Urinary bladder (tissue), 4 donors: ENCODE measurements at places on chromosomes 13 and 19.

DNA sequence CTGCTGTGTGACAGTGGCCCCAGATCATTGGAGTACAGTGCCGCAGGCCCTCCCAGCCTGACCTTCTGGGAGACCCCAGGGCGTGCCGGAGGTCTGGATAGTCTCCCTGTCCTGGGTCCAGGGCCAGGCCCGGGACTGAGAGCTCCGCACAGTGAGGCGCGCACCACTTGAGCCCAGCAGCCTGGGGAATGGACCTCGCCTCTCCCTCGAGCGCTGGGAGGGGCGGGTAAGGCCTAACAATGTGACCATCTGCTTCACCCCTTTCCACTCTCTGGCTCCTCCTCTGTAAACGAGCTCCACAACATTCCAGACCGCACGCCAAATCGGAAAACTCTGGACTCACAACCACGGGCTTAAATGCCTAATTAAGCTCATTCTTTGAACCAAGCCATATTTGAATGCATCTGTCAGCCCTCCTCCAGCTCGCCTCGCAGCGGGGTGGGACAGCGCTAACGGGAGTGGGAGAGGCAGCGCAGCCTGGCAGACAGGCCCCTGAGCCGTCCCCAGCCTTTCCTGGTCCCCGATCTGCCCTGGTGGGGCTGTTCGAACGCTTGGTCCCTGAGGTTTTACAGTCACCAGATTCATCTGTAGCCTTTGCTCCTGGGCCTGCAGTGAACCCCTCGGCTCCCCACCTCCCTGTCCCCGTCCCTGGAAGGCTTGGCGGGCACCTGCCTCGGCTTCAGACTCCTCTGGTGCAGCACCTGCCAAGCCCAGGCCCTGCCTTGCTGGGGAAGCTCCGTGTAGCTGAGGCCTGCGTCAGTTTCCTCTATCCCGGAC is 120.7 kb upstream of the VSTM2B start:
- DNase-seq = peak; percentile 61

DNA sequence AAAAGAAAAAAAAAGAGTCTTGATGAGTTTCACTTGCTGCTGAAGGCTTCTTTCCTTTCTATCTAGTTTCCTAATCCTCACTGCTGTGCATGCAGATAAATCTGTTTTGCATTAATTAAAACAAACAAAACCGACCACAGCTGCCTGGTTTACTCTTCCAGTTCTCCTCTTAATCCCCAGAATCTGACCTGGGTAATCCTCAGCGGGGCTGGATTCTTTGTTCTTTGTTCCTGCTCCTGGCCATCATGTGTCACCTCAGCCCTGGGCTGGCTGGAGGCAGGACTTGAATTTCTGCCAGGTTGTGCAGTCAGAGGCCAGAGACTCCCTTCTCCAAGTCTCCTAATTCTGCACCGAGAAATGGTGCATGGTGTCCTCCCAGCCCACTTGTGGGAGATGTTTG is 52.2 kb upstream of the CYP4F8 start:
- no peak for DNase-seq

- peak; percentile 36 for DNase-seq
These were observed at the start of gene PTPRS for GRCh38 chr19:5340637-5341447. PTPRS (minus strand) TSS chr19:5340812; CDS start chr19:5286140, 54,672 bp downstream.

- DNase-seq = no peak
These were observed 426.7 kb downstream of the TBC1D4 start for GRCh38 chr13:75055296-75055695.

DNA sequence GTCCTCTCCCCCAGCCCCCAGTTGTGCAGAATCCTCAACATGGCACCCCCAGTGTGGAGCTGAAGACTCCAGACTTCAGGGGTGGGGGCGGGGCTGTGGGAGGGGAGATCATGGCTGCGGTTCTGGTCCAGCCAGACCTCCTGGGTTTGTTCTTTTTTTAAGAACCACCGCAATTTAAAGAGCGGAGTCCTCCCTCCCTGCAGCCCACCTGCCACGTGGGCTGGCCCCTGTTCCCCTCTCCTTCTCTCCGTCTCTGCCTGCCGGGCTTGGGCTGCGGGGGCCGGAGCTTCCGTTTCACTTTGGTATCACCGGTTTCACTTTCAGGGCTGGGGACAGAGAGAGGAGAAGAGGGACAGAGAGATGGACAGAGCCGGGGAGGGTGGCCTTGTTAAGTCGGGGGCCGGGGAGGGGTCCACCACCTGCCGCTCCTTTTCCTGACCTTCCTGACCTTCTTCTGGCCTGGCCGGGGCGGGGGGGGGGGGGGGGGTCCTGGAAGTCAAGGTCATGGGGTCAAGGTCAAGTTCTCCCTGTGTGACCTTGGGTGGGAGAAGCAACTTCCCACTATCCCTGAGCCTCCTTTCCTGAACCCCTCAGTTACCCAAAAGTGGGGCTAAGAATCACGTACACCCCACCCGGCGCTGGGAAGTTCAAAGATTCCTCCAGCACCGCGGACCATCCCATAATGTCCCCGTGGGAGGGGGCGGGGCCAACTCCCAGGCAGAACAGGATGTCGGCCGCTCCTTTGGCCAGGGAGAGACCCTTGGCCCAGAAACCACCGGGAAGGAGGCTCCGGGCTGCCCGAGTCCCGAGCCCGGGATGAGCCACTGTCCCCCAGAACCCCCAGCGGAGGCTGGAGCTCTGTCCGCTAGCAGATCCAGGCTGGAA is 11.3 kb upstream of the ZBTB7A start:
- no peak for DNase-seq

DNA sequence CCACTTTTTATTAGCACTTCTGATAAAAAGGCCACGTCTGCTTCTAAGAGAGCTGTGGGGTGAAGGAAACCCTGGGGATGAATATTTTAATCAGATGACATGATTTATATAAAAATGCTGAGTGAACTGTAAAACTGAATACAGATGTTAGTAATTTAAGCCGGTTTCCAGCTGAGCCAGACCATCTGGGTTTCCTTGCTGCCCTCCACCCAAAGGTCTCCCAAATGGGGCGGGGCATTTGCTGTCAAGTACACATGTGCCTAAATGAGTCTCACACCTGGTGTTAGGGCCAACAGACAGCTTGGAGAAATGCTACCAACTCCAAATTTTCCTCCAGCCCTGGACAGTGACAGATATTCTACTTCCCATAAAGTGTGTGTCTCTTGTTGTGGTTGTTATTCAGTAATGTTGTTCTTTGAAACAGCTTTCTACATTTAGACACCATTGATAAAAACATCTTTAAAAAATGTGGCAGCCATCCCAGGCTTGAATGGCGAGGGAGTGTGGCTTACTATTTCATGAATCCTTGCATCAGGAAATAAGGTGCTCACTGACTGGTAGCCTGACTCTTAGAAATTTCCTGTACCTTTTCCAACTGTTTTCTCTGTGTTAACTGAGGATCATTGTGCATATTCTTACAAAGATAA is 350.4 kb downstream of the MTUS2 start:
- peak; percentile 6 for DNase-seq

DNA sequence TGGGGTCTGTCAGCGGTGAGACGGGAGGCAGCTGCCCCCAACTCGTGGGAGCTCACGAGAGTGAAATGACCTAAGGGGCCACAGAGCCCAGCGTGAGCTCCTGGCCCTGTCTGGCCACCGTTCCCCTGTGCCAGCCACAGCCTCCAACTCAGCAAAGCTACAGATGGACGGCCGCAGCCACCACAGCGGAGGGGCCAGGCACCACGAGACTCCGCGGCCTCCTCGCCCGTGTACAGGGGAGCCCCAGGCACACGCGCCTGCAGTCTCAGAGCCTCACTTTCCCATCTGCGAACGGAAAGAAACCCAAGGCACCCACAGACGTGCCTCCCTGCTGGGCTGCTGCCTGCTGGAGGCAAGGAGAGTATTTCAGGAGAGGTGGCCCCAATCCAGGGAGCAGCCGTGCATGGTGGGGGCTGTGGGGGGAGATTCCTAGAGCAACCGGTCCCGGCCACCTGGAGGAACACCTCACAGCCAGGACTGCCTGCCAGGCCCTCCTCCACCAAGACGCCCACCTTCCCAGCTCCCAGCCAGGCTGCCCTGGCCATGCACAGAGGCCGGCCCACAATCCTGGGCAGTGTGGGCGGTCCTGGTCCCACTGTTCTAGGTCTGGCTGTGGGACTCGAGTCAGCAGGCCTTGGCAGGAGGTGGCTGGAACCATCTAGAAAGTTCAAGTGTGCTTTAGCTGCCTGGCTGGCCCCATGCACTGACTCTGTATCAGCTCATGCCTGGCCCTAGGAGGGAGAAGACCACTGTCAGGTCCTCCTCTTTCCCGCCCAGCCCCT is 1.9 kb downstream of the MKNK2 start:
- DNase-seq = no peak

DNA sequence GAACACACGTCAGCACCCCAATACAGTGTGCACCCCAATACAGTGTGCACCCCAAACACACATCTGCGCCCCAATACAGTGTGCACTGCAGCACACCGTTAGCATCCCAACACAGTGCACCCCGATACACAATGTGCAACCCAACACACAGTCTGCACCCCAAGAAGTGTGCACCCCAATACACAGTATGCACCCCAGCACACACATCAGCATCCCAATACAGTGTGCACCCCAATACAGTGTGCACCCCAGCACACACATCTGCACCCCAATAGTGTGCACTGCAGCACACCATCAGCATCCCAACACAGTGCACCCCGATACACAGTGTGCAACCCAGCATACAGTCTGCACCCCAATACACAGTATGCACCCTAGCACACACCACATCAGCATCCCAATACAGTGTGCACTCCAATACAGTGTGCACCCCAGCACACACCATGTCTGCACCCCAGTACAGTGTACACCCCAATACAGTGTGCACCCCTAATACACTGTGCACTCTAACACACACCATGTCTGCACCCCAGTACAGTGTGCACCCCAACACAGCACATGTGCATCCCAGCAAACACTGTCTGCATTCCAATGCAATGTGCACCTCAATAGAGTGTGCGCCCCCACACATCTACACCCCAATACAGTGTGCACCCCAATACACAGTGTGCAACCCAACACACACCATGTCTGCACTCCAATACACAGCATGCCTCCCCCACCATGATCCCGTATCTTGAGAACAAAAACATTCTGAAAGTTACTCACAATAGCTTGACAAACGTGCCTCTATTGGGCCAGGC is 855 bp upstream of the CARS2 start:
- no peak for DNase-seq

DNA sequence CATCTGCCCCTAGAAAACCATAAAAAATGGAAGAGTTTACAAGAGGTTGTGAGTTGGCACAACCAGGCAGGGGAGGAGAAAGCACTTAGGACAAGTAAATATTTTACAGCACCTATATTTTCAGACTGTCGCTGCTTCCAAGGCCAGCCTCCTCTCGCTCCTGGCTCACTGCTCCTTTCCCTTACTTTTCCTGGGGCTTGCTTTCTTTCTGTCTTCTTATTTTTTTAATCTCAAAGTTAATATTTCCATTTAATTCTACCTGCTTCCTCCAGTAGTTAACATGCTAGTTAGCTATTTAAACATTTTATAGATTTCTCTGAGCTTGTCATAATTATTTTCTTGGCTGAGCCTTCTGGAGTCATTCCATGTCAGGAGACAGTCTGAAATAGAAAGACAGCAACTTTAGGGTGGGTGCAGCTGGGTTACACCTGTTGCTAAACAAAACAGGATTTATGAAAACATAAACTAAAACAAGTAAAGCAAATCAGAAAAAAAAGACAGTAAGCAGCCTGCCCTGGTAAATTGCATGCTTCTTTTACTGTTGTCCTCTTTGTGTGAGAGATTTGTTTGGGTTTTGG is 330.1 kb downstream of the DLEU7 start:
- peak; percentile 35 for DNase-seq

DNA sequence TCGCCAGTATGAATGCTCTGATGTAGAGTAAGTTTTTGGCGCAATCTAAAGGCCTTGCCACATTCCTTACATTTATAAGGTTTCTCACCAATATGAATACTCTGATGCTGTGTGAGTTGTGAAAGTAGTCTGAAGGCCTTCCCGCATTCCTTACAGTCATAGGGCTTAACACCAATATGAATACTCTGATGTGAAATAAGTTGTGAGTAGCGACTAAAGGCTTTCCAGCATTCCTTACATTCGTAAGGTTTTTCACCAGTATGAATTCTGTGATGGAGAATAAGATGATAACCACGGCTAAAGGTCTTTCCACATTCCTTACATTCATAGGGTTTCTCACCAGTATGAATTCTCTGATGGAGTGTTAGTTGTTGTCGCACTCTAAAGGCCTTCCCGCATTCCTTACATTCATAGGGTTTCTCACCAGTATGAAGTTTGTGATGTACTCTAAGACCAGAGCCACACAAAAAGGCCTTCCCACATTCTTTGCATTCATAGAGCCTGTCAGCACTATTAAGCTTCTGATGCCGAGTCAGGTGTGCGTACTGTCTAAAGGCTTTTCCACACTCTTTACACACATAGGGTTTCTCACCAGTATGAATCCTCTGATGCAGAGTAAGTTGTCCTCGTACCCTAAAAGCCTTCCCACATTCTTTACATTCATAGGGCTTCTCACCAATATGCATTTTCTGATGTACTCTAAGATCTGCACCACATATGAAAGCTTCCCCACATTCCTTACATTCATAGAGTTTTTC is 14.1 kb upstream of the ZFP14 start:
- no peak for DNase-seq

DNA sequence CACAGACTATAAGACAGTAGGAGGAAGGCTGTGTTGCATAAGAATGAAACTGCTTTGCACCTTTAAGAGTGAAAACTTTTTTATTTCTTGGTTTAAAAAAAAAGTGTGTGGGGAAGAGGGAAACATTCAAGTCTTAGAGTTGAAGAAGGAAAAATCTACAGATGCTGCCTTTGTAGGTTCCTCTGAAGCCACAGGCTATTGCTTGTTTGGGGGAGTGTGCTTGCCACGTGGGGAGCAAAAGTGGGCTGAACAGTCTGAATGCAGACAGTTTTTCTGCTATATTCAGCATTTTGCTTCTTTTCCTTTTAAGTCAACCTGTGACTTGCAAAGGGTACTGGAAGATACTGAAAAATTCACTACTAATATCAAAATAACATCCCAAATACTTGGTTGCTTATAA is 36.9 kb downstream of the EFNB2 start:
- DNase-seq = no peak

GRCh38 chr13:26601669-26602068 is 44.2 kb downstream of the WASF3 start:
- DNase-seq = no peak

DNA sequence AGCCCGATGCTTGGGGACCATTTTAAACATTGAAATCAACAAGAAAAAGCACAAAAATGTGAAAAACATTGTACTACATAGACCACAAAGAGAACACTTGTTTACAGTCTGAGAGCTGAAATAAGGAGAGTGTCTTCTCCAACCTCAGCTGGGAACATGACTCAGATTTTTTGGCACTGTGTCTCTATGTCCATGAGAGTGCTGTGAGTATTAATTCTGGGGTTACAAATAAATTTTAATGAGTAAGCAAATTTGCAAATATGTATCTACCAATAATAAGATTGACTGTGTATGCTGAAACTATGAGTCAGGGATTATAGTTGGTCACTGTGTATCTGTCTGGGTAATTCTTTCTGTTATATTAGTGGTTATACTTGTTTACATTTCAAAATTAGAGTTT is 174.0 kb downstream of the DCT start:
- no peak for DNase-seq

GRCh38 chr19:50172726-50173125 is 9.6 kb upstream of the IZUMO2 start:
- DNase-seq = no peak

DNA sequence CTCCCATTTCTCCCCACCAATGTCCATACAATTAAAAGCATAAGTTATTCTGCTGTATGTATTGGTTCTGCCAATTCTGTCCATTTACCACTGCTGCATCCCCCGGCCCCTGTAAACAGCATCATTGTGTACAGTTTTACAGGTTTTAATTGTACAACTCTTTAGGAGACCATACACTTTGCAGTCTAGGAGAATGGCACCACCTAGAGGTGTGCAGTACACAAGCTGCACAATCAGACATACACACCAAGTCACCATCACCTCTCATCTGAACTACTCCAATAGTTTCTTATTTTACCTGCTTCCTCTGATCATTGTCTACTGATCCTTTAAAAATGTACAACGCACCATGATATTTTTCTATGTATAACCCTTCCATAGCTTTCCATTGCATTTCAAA is 855.9 kb upstream of the KLHL1 start:
- DNase-seq = no peak
